Stimulated activated CD8-positive, alpha-beta memory T cell treated with anti-CD3 and anti-CD28 coated beads, Interleukin-2, amount 100 ng/mL, for 48 hours (primary cell): ENCODE measurements at places on chromosomes 6 and 20.
A peak's percentile ranks its signal among the peaks of the same experiment; 100 is the strongest.

DNA sequence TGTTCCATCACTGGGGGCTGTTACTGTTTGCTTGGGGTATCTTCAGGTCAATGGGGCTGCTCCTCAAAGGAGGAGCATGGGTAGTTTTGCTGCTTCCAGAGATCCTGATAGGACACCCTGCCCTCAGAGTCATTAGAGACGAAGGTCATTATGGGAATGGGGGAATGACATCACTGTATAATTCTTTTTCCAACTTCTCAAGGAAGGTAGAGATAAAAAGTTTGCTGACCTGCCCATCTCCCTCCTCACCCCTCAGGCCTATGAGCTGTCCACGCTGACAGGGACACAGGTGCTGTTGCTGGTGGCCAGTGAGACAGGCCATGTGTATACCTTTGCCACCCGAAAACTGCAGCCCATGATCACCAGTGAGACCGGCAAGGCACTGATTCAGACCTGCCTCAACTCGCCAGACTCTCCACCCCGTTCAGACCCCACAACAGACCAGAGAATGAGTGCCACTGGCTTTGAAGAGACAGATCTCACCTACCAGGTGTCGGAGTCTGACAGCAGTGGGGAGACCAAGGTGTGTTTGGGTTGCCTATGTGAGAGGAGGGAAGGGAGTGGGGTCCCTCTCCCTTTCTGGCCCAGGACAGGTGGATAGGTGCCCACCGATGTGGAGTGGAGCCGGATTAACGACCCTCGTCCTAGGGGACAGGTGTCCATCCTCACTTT lies 2.7 kb downstream of the SRF start:
- DNase-seq: no peak

GRCh38 chr6:133608620-133609019 lies 280.3 kb upstream of the TCF21 start:
- no peak for DNase-seq

GRCh38 chr6:118606268-118606667 lies 45.1 kb downstream of the CEP85L start:
- no peak for DNase-seq

DNA sequence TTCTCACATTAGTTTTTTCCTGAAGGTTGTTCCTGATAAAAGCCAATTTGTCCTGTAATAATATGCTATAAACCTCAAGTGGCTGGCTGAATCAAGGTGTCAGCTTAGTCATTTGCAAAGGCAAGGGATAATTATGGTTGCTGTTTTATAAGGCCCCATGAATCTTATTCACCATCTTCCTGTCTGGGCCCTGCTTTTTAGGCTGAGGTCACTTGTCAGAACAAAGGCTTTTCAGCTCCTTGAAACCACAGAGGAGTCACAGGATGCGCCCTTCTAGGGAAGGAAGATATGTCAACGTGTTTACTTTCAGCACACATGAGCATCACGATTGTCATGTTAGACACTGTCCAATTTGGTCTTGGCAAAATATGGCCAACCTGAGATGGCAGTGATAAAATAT lies 64.8 kb upstream of the NAA20 start:
- no peak for DNase-seq

- no peak for DNase-seq
Observed at GRCh38 chr20:8454137-8454712, 322.2 kb downstream of the PLCB1 start.

GRCh38 chr6:20134613-20135012 lies 77.7 kb downstream of the MBOAT1 start:
- DNase-seq: no peak

DNA sequence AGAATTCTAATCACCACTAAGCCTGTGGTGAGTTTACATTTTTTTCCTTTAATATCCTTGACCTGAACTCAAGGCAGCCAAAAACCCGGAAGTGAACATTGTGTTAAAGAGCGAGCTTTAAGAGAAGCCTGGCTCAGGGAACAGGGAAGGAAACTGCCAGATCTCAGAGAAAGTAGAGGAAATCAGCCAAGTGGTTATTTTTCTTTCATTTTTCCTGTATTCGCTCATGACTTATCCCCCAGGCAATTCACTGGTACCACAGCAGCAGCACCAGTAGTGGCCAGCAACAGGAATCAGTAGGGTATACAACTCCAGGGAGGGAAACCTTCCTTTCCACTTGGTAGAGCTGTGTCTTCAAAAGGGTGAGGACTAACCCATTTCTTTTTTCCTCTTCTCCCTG lies 89.6 kb upstream of the HMGCLL1 start:
- no peak for DNase-seq

DNA sequence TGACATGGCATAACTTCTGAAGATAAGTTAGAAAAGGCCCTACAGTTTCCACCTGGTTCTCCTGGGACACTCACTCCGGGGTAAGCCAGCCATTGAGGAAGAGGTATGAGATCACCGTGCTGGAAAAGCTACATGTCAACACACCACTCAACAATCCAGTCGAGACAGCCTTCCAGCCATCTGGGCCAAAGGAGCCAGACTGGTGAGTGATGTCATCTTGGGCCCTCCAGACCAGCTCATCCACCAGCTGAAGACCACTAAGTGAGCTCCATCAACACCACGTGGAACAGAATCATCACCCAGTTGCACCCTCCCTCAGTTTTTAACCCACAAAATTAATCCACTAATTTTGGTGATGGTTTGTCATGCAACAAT lies 32.3 kb upstream of the RSPO4 start:
- DNase-seq: no peak

DNA sequence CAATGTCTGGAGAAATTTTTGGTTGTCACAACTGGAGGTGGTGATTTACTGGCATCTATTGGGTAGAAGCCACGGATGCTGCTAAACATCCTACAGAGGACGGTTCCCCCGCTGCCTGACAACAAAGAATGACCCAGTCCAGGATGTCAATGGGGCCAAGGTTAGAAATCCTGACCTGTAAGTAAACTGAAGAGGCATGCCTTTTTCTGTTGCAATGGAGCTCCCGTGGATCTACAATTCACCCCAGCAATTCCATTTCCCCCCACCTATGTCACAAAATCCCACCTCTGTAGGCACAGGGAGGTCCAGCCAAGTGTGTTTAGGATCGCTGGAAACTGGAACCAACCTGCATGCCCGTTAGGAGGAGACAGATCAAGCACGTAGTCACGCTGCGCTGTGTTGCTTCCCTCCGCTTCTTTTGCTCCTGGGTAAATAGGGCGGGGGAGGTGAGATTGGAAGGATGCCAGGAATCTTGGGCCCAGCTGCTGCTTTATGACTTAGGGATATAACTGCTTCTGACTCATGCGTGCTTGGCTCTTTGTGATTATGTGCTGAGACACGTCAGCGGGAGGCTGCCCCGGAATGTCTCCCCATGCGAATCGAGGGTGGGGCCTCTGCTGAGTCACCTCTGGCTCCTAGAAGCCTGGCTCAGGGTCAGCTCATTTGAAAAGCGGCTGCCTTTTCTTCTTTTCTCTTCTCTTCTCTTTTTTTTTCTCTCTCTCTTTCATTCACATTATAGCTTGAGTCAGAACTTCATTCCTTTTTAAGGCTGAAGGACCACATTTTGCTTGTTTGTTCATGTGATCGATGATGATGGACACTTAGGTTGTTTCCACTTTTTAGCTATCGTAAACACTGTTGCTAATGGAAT lies 12.4 kb upstream of the PEDS1 start:
- DNase-seq: peak; percentile 63

GRCh38 chr6:157761331-157761921 lies 61.6 kb upstream of the SNX9 start:
- no peak for DNase-seq

DNA sequence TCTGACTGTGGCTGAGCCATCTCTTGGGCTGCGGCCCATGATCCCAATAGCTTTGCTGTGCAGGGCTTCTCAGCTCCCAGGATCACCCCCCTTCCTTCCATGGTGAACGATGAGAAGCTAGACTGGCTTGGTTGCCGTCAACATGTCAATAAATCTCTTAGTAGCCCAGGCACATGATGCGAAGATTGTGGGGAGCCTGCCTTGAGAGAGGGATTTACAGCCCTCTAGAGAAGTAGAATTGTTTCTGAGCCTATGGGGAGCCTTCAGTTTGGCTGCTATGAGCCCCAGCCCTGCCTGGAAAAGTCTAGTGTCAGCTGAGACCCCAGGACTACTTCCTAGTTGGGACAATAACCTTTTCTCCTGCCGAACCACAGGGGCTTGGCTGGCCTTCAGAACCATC lies 3.3 kb upstream of the PIGT start:
- no peak for DNase-seq

DNA sequence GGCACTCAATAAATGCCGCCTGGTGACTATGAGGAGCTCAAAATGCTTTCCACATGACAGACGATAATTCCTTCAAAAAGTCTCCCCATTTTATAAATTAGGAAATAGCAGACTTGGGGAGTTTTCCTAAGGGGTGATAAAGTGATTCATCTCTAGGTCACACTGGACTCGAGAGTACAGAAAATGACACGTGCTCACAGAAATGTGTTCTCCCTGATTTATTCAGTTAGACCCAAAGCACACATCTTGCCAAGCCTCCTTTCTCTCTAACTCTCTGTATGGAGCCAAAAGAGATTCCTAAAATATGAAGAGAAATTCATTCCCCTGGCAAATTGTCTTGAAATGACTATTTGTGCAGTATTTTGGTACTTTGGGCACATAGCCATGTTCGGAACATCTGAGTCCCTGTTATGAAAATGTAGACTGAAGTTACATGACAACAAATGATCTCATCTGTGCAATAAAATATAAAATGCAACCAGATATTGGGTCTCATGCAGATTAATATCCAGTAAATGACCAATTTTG lies 381.1 kb downstream of the TFAP2B start:
- no peak for DNase-seq

- DNase-seq: peak; percentile 71
Observed at GRCh38 chr20:64083378-64083803, 807 bp downstream of the LKAAEAR1 start.

DNA sequence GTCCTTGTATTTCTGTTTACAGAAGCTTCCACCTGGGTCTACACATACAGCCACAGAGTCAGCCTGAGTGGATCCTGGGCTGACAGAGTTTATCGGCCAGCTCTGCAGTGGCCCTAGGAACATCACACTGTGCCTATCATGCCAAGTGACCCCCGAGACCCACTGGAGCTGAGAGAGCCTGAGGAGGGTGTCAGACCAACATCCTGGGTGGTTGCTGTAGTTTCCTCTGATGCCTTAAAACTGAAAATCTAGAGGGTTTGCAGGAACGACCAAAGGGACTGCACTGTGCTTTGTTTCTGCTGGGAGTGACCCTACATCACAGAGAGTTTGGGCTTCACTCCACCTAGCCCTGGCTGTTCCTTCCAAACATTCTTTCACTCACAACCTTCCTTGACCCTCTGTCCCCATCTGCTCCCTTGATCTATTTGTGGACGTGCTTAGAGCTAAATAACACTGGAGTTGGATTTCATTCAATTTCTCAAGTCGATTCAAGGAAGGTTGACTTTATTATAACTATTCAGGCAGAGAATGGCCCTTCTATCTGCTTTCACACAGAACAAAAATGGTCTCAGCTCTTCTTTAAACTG lies 18.1 kb downstream of the MYLK4 start:
- DNase-seq: no peak

- DNase-seq: no peak
Observed at GRCh38 chr20:21090111-21090618, 16.0 kb downstream of the LINC00237 start.

DNA sequence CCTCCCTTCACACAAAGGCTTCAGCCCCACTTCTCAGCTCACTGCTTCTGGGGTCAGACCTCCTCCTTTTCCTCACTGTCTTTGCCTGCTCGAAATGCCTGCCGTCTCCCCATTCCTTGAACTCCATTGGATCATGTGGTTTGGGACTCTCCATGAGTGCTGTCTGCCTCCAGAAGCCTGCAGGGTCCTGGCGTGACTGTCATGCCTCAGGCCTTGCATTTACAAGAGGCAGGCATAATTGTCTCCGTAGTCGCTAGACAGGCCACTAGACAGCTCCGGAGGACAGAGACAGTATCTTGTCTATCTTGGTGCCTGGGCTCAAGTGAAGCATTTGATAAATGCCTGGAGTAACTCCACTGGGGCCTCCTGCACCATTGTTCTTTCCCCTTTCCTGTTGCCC lies 15.3 kb downstream of the PNLDC1 start:
- no peak for DNase-seq

DNA sequence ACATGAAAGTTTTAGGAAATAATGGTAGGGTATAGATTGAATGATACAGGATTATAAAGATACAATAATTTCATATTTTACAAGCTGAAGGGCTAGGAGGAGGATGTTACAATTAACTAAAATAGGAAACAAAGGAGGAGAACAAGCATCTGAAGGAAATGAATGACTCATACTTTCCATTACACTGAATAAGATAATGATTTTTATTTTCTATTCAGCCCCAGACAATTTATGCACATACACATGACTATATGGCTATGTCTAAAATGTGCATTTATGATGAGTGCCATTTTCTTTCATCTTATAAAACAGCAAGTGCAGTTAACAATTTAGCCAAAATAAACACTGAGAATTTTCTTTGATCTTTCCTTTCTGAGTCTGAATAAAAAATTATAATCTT lies 994.6 kb upstream of the ADGRB3 start:
- no peak for DNase-seq

DNA sequence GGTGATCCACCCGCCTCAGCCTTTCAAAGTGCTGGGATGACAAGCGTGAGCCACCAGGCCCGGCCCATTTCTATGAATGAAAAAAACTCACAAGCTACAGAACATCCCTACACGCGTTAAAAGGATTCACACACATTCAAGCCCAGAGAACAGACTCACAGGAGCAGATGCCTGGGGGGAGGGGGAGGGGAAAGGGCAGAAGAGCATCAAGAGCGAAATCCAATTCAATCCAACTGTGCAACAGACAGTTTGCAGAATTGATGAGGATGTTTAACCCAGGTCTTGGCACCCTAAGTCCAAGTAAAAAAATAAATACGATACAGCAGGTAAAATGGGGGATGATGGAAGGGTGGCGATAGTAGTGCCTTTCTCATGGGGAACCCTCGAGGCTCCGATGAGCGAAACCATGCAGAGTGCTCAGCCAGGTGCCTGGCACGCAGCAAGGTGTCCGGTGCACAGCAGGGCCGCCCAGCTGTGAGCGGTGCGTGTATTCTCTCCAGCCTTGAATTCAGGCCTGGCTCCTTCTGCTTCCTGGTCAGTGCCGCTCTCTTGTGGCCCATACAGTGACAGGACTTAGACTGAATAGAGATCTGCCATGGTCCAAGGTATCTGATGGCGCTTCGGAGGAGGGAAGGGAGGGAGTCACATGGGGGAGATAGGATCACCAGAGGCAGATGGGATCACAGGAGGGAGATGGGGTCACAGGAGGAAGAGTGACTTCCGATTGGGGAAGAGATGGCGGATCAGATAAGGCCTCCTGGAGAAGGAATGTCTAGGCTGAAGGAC lies 35.4 kb upstream of the ANGPT4 start:
- DNase-seq: no peak

- DNase-seq: no peak
Observed at GRCh38 chr6:132713352-132714134, at the start of gene VNN1. Gene VNN1, minus strand, starts transcription at chr6:132714055. Its CDS starts 20 bp downstream, at chr6:132714035.
